ENCODE measurements at places on chromosomes 11 and 22. TPM values are rescaled to one million over a fixed set of nuclear protein-coding genes. Genes with fewer than 3 reads are reported as not detected.

- no peaks in the 10 kb centered on the region for H3K36me3 ChIP-seq
- DNase-seq: no peak
- no peak overlapping the region for H3K4me3 ChIP-seq
- no peaks in the 10 kb centered on the region for H3K4me1 ChIP-seq
Observed at GRCh38 chr11:1200611-1201191, 22.2 kb upstream of the MUC5B start.

DNA sequence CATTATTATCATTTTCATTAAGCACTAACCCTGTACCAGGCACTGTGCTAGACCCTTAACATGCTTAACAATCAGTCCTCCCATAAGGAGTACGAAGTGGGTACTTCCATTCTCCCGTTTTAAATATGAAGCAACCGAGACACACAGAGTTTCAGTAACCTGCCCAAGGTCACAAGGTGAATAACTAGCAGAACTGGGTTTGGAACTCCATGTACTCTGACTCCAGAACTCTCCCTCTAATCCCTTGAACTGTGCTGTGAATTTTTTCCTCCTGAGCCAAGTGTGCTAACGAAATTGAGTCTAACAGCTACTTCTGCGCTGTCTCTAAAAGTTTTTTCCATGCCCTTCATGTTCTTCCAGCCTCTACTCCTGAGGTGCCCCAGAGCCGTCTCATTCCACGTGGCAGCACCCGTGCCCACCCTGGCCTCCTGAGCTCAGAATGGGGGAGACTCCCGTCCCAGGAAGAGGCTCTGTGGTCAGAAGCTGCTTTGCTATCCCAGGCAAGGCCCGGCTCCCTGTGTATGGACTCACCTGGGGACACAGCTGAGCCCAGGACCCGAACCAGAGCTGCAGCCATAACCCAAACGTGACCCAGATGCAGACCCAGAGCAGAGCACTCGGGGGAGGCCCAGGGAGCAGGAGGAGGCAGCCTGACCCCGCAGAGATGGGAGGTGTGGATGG lies 8.6 kb upstream of the TRIM29 start:
- no peaks in the 10 kb centered on the region for H3K27me3 ChIP-seq
- no peak overlapping the region for H3K27ac ChIP-seq
- no peak overlapping the region for H3K4me3 ChIP-seq
- H3K36me3 ChIP-seq: no peaks in the 10 kb centered on the region
- H3K4me1 ChIP-seq: no peaks in the 10 kb centered on the region

GRCh38 chr11:96288915-96289314 lies 54.1 kb downstream of the MAML2 start:
- no peak for DNase-seq
- H3K4me1 ChIP-seq: no peaks in the 10 kb centered on the region
- H3K27me3 ChIP-seq: no peaks in the 10 kb centered on the region
- H3K27ac ChIP-seq: no peak overlapping the region
- H3K36me3 ChIP-seq: no peaks in the 10 kb centered on the region

DNA sequence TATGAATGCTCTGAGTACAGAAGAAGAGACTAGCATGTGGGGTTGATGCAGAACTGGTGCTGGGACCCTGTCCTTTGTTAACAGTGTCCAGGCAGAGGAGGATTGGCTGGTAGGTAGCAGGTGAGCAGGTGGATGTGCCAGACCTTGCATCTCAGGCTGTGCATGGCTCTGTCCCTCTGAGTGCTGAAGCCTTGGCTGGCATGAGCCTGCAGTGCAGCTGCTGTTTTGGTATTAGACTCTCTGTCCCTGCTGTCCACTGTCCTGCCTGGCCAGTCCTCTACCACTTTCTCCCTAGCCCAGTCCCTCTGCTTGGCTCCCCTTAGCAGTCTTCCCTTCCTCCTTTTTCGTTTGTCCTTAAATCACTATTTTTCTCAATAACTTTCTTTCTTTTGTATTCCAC lies 213.6 kb upstream of the ZBED5 start:
- peaks cover 4% of the 10 kb centered on the region for H3K4me1 ChIP-seq
- no peak overlapping the region for H3K27ac ChIP-seq
- H3K36me3 ChIP-seq: no peaks in the 10 kb centered on the region
- H3K4me3 ChIP-seq: no peak overlapping the region
- H3K27me3 ChIP-seq: peaks cover 15% of the 10 kb centered on the region
- DNase-seq: no peak

DNA sequence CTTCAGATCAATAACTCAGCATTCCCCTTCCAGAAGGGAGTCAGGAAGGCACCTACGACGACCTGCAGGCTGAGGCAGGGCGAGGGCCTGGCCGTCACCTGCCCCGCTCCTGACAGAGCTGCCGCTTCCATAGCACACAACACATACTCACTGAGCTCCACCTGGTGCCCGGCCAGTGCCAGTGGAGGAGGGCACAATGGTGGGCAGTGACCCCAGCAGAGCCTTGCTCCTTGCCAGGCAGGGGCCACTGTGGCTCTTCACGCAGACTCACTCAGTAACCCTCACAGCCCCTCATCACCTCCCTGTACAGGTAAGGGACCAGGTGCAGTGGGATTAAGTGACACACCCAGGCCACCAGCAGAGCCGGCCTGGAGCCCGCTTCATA lies 24.6 kb downstream of the LRFN4 start:
- DNase-seq: no peak
- no peaks in the 10 kb centered on the region for H3K27me3 ChIP-seq
- H3K27ac ChIP-seq: no peak overlapping the region
- peaks cover 4% of the 10 kb centered on the region for H3K4me1 ChIP-seq
- no peak overlapping the region for H3K4me3 ChIP-seq

DNA sequence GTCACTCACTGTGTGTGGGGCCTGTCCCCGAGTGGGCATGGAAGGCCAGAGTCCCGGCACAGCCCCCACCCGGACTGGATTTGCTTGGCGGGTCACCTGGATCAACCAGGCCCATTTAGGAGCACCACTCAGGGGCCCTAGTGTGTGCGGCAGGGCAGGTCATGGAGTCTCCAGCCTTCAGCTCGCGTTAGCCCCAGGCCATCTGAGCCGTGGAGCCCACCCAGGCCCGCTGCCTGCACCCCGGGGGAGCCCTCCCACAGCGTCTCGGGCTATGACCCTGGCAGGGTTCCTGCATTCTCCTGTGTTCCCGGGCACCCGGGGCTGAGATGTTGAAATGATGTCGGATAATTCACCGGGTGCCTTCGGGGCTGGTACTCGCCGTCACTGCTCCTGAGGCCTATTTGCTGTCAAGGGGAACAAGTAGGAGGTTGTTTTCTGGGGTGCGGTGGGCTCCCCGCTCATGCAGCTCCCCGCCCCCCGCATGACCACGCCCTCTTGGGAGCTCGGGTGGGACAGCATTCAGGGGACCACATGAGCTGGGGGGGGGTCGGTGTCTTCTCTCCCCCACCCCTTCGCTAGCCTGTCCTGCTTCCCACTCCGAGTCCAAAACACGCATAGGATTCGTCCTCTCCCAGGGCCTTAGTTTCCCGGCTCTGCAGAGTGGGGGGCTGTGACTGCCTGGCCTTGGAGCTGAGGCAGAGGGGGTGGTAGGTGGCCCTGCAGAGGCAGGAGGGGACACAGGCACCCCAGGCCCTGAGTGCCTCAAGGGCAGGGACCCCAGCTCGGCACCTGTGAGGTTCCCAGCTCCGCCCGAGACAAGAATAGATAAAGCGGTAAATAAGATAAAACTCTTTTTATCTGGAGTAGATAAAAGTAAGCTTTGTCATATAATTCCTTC lies 77.2 kb downstream of the KCNQ1 start:
- H3K27ac ChIP-seq: no peak overlapping the region
- H3K27me3 ChIP-seq: no peaks in the 10 kb centered on the region
- no peaks in the 10 kb centered on the region for H3K36me3 ChIP-seq

DNA sequence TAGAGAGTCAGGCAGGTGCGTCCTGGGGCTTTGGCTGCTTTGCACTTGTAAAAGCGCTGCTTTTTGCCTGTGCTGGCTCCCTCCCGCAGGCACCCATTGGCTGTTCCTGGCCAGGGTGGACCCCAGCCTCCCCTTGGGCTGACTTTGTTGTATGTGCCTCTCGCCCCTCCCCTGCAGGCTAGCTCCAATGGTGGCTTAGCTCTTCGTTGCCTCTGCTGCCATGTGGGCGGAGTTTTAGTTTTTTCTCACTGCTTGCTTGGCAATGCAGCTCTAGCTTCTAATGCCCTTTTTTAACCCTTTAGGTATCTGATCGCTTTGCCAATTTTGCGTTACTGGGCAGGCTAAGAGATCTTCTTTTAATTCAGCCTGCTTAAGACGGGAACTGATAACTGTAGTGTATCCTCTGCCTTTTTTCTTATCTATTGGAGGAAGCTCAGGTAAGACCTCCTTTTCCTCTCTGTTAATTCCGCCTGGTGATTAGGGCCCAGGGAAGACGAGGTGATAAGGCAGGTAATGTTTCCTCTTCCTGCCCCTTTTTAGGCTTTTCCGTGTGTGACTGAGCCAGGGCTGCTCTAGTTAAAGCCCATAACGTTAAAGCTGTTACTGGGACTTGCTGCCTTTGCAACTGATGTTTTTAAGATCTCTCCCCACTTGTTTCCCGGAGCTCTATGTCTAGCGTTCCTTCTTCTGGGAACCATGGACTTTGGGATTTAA lies 11.7 kb upstream of the GLYATL1 start:
- DNase-seq: peak; percentile 98
- H3K4me3 ChIP-seq: peak overlapping the region; percentile 68
- no peaks in the 10 kb centered on the region for H3K36me3 ChIP-seq
- no peaks in the 10 kb centered on the region for H3K27me3 ChIP-seq

- no peak for DNase-seq
- H3K4me3 ChIP-seq: no peak overlapping the region
- H3K36me3 ChIP-seq: no peaks in the 10 kb centered on the region
Observed at GRCh38 chr11:104476898-104477297, 313.0 kb upstream of the PDGFD start.

GRCh38 chr11:95486979-95487378 lies 256.0 kb upstream of the SESN3 start:
- H3K4me1 ChIP-seq: peaks cover 10% of the 10 kb centered on the region
- no peak overlapping the region for H3K27ac ChIP-seq
- no peaks in the 10 kb centered on the region for H3K27me3 ChIP-seq
- H3K4me3 ChIP-seq: no peak overlapping the region
- H3K36me3 ChIP-seq: no peaks in the 10 kb centered on the region
- DNase-seq: no peak

GRCh38 chr22:44640618-44641155 lies 61.3 kb upstream of the PRR5 start:
- no peaks in the 10 kb centered on the region for H3K27me3 ChIP-seq
- no peaks in the 10 kb centered on the region for H3K36me3 ChIP-seq
- H3K4me3 ChIP-seq: no peak overlapping the region

- no peak overlapping the region for H3K27ac ChIP-seq
- DNase-seq: no peak
- no peaks in the 10 kb centered on the region for H3K27me3 ChIP-seq
- H3K36me3 ChIP-seq: no peaks in the 10 kb centered on the region
Observed at GRCh38 chr11:2002807-2003206, 5.2 kb upstream of the H19 start.

GRCh38 chr22:42661985-42662831 lies 13.0 kb upstream of the CYB5R3 start:
- peak overlapping the region; percentile 70 for H3K4me3 ChIP-seq
- H3K36me3 ChIP-seq: no peaks in the 10 kb centered on the region

DNA sequence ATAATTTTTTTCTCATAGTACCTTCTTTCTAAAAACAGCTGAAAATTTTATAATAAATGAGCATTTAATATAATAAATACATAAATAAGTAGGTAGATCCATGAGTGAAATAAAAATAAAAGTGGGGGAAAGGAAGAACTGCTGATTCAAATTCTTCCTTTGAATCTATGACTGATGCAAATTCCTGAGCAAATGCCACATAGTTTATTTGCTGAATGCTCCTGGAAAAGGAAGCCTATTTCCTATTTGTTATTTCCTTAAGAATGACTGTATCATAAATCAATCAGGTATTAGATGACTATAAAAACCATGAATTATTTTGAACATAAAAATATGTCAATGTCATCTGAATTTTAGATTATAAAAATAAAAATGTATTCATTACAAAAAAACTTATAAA lies 16.6 kb downstream of the BTBD10 start:
- H3K27me3 ChIP-seq: no peaks in the 10 kb centered on the region
- H3K27ac ChIP-seq: no peak overlapping the region
- peaks cover 4% of the 10 kb centered on the region for H3K36me3 ChIP-seq
- H3K4me1 ChIP-seq: peaks cover 4% of the 10 kb centered on the region

DNA sequence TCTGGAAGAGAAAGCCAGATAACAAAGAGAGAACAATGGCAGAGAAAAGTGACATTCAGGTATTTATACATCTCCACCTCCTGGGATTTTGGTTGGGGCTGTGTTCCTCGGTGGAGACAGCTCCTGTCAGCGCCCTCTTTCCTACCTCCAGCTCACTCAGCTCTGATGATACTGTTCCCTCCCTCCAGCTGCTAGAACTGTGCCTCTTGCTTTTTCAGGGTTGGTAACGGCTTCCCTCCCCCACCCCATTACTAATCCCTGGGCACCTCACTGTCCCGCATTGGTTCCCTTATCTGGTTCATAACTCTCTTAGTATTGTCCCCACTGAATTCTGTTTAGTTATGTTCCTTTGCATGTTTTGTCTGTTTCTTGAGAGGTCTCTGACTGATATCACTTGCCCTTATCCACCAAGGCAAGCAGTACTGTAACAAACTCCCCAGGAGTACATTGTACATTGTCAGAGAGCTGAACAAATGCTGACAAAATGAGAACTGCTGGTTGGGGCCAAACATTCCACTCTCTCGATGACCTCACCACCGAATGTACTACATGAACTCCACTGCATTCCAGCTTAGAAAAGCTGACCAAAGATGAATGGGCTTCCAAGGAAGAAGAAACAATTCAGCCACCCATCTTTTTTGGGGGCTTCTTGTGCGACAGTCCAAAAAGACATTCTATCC lies 5.7 kb upstream of the FBXO3 start:
- H3K4me1 ChIP-seq: peaks cover 5% of the 10 kb centered on the region
- no peaks in the 10 kb centered on the region for H3K36me3 ChIP-seq
- peak; percentile 57 for DNase-seq
- H3K27me3 ChIP-seq: peaks cover 34% of the 10 kb centered on the region
- H3K4me3 ChIP-seq: no peak overlapping the region

- H3K4me1 ChIP-seq: no peaks in the 10 kb centered on the region
- H3K36me3 ChIP-seq: peaks cover 3% of the 10 kb centered on the region
- H3K27ac ChIP-seq: no peak overlapping the region
- peaks cover 20% of the 10 kb centered on the region for H3K27me3 ChIP-seq
- DNase-seq: no peak
- H3K4me3 ChIP-seq: no peak overlapping the region
Observed at GRCh38 chr22:50714150-50714549, 23.9 kb upstream of the ACR start.

GRCh38 chr11:48006301-48006992 lies 26.1 kb downstream of the PTPRJ start:
- DNase-seq: no peak
- peaks cover 5% of the 10 kb centered on the region for H3K4me1 ChIP-seq
- no peak overlapping the region for H3K27ac ChIP-seq
- no peaks in the 10 kb centered on the region for H3K36me3 ChIP-seq
- no peak overlapping the region for H3K4me3 ChIP-seq

- H3K27me3 ChIP-seq: no peaks in the 10 kb centered on the region
- peaks cover 8% of the 10 kb centered on the region for H3K36me3 ChIP-seq
- no peak for DNase-seq
- H3K27ac ChIP-seq: no peak overlapping the region
- H3K4me3 ChIP-seq: no peak overlapping the region
Observed at GRCh38 chr11:92888696-92889095, 80.8 kb upstream of the MTNR1B start.

- DNase-seq: peak; percentile 86
- H3K27me3 ChIP-seq: peaks cover 11% of the 10 kb centered on the region
- H3K4me3 ChIP-seq: no peak overlapping the region
- H3K27ac ChIP-seq: no peak overlapping the region
- no peaks in the 10 kb centered on the region for H3K36me3 ChIP-seq
Observed at GRCh38 chr22:39148727-39149535, 3.5 kb downstream of the CBX7 start.

The POLR2F gene
- total RNA-seq: 98.0 TPM

The SOX10 gene
- total RNA-seq: 10.3 TPM

The SIPA1 gene
- total RNA-seq: 39.9 TPM

The PLAAT5 gene
- total RNA-seq: 15.7 TPM

The KDM4D gene
- total RNA-seq: 0.66 TPM

The FAM180B gene
- total RNA-seq: 0.16 TPM

The OR2D2 gene
- 1.1 TPM for total RNA-seq

The DRG1 gene
- 90.0 TPM for total RNA-seq

The IGLL1 gene
- not detected for total RNA-seq

The PI4KA gene
- total RNA-seq: 55.7 TPM
